A549 (cell line): ENCODE measurements at places on chromosomes 11 and 22. TPM values are rescaled to one million over a fixed set of nuclear protein-coding genes. Genes with fewer than 3 reads are reported as not detected.

Gene APOA4
- not detected in 3 replicates for polyA plus RNA-seq

Gene OR5P2
- polyA plus RNA-seq, result not detected in 3 replicates

Gene COX8A
- 750 to 794 TPM (median 759 TPM) in 3 replicates for polyA plus RNA-seq

Gene LINC01488
- 0.05 to 0.11 TPM (median 0.09 TPM) in 3 replicates for polyA plus RNA-seq

Gene SRSF8
- polyA plus RNA-seq, result 15.1 to 16.7 TPM (median 15.5 TPM) in 3 replicates

Gene PHF21A
- polyA plus RNA-seq, result 16.4 to 21.0 TPM (median 20.0 TPM) in 3 replicates
